ENCODE measurements at places on chromosomes 1 and 21.
A peak's percentile ranks its signal among the peaks of the same experiment; 100 is the strongest.

GRCh38 chr1:34192621-34193020 lies 15.9 kb downstream of the C1orf94 start:
- DNase-seq: no peak

DNA sequence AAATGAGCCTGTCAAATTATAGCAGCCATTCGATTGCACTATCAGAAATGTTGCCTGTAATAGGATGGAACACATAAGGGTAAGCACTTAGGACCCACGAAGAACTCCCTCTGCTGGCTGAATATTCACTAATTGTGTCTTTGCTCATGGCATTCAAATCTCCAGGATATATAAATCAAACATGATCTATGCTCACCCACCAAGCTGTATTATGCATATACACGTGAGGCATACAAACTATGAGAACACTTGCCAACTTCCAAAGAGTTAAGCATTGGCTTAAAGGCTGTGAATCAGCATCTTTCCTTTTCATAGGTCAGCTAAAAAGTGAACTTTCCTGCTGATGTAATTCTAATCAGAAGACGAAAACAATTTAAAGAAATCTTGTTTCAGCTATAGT lies 34.5 kb downstream of the TMPRSS15 start:
- DNase-seq: peak; percentile 60

- DNase-seq: peak; percentile 19
Measured at GRCh38 chr1:38152351-38153065, 105.9 kb upstream of the POU3F1 start.

GRCh38 chr1:31038360-31038759 lies 27.2 kb downstream of the PUM1 start:
- DNase-seq: no peak

GRCh38 chr1:226466296-226466695 lies 58.4 kb upstream of the PARP1 start:
- no peak for DNase-seq

DNA sequence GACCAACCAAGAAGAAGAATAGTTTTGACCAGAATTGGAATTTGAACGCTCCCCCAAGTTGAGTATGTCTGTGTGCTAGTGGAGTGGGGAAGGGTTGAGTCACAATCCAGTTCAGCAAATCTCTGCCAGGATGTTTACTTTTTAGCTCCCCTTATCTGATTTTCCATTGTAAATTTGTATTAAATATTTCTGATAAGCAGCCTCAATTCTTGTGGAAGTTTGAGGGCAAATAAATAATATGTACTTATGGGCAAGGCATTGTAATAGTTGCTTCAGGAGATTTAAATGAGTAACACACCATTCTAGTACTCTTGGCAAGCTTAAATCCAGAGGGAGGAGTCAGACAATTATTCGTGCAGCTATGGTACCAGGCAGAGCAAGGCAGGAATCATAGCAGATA lies 14.4 kb downstream of the CXADR start:
- DNase-seq: no peak

GRCh38 chr1:42330215-42330614 lies 4.8 kb downstream of the FOXJ3 start:
- no peak for DNase-seq

DNA sequence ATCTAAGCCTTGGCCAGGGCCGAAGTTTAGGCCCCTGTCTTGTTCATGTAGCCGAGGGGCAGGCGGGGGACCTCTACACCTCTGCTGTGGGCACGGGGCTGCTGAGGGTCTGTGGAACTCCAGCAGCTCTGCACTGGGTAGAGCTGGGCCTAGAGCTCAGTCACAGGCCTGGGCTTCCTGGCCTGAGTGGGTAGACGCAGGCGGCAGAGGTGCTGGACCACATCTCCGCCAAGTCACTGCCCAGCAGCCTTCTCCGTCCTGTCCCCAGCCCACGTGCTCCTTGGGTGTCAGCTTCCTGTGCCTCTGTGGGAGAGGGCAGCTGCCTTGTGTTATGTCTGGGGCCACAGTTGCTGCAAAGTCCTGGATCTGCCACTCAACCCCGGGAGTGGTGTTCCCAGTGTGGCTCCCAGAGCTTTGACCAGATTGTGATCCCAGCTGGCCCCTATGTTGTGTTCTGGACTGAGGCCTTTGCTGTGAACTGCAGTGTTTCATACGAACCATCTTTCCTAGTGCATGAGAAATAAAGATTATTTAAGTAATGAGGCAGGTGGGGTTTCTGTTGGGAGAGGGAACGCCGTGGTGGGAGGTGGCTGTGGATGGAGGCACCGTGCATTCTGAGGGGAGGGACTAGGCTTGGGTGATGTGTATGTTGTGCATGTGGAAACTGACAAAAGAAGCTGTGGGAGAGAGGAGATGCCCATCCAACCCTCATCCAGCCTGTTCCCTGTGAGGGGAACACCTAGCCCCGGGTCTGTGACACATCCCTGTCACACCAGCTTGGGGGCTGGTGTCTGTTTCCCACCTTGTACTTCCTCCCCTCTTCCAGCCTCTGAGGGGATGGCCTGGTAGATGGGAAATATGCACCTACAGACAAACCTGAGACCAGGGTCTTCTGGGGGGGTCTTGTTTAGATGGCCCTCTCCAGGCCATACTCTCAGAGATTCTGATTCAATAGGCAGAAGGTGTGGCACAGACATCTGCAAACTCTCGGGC lies 12.2 kb downstream of the AMPD2 start:
- DNase-seq: no peak

DNA sequence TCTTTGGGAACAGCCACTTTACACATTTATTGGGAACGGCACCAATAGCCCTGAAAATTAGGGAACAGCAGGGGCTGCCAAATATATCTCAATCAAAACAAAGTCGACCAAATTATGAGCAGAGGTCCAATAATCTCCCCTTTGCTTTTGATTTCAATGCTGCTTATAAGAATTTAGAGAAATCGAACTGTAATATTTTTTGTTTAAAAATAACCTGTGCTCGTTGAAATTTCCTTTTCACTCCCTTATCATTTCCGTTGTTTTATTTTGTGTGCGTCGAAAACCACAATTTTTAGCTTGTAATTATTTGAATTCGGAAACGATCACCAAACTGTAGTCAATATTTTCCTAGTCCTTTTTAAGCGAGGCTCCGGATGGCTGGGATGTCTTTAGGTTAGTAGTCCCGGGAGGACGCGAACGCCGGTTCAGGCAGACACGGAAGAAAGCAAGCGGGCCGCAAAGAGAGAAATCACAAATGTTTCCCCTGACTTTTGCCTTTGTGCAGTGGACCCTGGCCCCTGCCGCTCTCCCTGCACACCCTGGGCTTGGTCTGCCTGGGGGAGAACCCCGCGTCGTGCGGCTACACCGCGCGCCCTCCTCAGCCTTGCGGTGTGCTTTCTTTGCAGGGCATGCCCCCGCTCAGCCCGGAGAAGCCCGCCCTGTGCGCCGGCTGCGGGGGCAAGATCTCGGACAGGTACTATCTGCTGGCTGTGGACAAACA lies 2.3 kb downstream of the LHX9 start:
- no peak for DNase-seq

- no peak for DNase-seq
Measured at GRCh38 chr1:112533029-112533428, 24.3 kb downstream of the WNT2B start.

DNA sequence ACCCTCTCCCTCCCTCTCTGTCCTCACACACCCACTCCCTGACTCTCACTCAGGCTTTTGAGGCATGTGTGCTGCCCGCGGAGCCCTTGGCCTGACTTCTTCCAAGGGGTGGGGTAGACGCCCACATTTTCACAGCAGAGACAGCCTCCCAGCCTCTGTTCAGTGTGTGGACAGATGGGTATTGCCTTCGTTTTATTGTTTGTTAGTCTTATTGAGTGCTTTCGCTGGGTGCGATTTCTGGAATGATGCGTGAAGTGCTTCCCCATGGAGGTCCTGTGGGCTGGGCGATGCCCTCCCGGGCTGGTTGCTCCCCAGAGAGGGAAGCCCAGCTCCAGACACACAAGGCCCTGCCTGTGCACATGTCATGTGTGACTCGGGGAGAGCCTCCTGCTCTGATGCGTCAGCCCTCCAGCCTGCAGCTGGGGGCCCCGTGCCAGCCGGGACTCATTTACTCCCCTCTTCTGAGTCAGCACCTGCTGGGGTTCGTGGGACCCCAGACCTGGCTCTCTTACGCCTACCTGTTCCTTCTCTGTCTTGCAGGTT lies 14.7 kb downstream of the PDXK start:
- no peak for DNase-seq

DNA sequence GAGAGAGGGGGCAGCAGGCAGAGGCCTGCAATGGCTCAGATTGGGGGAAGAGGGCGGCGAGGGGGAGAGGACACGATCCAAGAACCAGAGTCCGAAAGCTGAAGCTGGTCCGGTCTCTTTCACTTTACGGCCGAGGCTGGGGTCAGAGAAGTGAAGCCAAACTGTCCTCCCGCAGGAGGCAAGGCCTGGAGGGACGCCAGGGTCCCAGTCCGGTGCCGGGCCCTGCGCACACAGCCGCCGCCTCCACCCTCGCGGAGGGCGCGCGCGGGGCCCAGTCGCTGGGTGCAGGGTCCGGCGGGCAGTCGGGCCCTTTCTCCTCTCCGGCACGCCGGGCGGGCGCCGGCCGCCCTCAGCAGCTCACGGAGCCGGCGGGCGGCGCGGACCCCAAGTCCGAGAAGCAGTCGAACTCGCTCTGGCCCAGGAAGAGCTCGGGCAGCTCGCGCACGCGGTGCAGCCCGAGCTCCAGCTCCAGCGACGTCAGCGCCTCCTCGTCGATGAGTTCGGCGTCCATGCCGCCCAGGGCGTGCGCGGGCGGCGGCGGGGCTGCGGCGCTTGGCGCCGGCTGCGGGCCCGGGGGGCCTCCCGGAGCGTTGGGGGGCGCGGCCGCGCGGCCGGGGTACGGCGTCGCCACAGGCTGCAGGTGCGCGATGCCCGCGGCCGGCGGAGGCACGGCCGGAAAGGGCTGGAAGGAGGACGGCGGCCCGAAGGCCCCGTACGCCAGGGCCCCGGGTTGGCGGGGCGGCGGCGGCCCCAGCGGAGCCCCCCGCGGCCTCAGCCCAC lies 749 bp downstream of the CITED4 start:
- DNase-seq: peak; percentile 62

DNA sequence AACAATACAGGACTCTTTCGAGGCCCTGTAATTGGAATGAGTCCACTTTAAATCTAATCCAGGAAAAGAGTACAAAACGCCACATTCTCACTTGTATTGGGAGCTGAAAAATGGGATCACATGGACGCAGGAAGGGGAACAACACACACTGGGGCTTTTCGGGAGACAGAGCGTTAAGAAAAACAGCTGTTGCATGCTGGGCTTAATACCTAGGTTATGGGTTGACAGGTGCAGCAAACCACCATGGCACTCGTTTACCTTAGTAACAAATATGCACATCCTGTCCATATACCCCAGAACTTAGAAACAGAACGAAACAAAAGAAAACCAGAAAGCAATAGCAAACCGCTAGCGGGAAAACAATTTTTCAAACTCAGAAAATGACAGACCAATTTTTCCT lies 1532.7 kb upstream of the TPTE start:
- peak; percentile 65 for DNase-seq

- DNase-seq: no peak
Measured at GRCh38 chr1:76160225-76160624, 85.7 kb downstream of the ST6GALNAC3 start.

DNA sequence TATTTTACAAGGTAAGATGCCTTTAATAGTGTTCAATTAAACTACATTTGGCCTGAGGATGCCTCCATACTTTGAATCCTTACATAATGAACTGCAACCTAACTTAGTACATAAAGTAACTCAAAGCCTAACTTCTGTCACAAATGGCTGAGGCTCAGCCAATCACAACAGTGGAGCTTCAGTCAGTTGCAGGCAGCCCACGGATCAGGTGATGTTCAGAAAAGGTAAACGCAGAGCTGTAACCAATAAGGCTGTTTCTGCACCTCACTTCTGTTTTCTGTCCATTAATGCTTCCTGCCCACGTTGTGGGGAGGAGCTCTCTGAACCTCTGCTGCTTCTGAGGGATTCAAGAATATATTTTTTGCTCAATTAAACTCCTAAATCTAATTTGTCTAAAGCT lies 94.8 kb upstream of the KIAA0040 start:
- peak; percentile 23 for DNase-seq

- no peak for DNase-seq
Measured at GRCh38 chr1:62138029-62138428, 56.6 kb upstream of the L1TD1 start.

DNA sequence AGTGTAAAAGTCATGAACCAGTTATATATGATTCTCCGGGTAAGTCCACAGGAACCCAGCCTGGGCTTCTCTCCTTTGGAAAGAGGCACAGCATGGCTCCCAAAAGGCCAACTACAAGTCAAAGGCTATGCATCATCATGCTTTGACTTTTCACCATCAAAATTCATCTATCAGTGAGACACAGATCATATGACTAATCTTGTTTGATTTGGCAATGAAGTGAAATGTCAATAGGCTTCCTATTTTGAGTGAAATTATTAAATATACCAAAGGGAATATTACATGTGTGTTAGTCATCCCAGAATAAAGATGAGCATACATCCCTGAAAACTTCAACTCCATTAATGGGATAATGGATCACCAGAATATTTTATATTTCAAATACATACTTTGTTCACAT lies 83.5 kb upstream of the ADGRL2 start:
- no peak for DNase-seq

DNA sequence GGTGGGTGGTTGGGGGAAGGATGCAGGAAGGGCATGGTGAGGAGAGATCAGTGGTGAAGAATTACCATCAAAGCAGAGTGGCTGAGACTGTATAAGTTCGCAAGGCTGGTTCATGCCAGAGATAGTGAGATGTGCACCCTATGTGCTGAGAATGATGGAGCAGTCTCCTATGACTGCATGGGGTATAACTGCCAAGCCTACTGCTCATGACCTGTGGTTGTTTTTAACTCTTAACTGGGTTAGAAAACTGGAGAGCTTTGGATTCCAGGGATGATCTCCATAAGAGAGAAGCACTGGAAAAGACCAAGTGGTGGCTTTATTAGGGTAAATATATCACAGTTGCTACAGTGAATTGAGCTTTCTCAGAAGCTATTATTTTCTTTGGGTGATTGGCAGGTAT lies 16.2 kb downstream of the WNT2B start:
- DNase-seq: no peak

GRCh38 chr1:227343206-227343605 lies 24.9 kb upstream of the CDC42BPA start:
- no peak for DNase-seq

GRCh38 chr1:82695443-82695842 lies 894.7 kb downstream of the ADGRL2 start:
- no peak for DNase-seq

DNA sequence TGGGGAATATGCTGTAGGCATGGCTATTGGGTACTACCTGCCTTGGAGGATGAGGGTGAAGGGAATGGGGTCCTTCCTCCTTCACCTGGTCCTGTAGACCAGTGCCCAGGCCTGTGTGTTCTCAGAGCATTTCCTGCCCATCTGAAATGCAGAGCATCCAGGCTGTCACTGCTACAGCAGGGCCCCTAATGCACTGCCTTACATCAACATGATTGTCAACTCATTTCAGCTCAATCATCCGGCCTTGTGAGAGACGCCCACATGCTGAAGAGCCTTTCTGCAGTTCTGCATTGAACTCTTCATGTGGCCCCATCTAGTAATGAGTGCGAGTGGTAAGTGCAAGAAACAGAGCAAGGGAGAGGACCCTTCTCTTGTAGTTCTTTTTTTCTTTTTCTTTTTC lies 39.8 kb upstream of the SRP9 start:
- no peak for DNase-seq

- DNase-seq: no peak
Measured at GRCh38 chr1:213032651-213033050, 17.0 kb upstream of the ANGEL2 start.
